ENCODE measurements at places on chromosomes 6 and 20.

- no peak for DNase-seq
Measured at GRCh38 chr6:107634324-107635056, 144.6 kb downstream of the SOBP start.

- no peak for DNase-seq
Measured at GRCh38 chr6:27267857-27268434, 20.4 kb downstream of the PRSS16 start.

GRCh38 chr6:42182101-42182500 is 8.9 kb downstream of the GUCA1A start:
- DNase-seq = no peak

GRCh38 chr6:21595285-21596144 is 2.0 kb downstream of the SOX4 start:
- peak; percentile 91 for DNase-seq

DNA sequence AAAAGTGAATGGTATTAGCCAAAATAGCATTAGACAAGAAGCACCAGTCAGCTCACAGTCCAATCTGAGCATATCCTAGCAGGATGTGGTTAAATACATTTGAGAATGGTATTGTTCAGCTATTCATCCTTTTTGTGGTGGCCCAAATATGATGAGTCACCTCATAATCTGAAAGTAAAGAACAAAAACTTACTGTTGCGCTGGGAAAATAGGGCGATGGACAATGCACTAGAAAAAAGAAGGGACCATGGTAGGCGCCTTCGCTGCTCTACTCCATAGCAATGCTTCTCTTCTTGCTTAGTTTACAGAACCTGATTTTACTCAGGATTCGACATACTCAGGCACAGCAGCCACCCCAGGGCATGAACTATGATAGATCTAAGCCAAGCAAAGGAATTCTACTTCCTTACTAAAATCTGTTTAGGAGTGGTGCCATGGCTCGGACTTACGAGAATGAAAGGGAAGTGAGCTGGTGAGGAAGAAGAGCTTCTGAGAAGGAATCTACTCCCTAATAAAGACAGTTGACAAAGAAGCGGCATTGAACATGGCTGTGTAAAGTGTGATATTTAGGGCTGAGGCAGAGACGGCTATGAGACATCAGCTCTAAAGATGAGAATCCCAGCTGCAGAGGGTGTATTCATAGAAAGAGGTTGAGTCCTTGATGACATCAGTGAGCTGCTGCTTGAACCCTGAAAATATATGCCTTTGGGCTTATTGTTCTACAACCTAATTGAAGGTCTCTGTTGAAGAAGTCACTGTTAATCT is 16.6 kb upstream of the FBXO9 start:
- no peak for DNase-seq

GRCh38 chr20:33521461-33521860 is 31.6 kb downstream of the CBFA2T2 start:
- no peak for DNase-seq

GRCh38 chr6:169014211-169015197 is 239.1 kb downstream of the THBS2 start:
- no peak for DNase-seq

GRCh38 chr20:55386686-55387085 is 618.6 kb downstream of the CBLN4 start:
- DNase-seq = no peak

- no peak for DNase-seq
Measured at GRCh38 chr20:3861191-3861590, 14.6 kb downstream of the MAVS start.

GRCh38 chr6:55495277-55495676 is 83.7 kb downstream of the HMGCLL1 start:
- DNase-seq = no peak

DNA sequence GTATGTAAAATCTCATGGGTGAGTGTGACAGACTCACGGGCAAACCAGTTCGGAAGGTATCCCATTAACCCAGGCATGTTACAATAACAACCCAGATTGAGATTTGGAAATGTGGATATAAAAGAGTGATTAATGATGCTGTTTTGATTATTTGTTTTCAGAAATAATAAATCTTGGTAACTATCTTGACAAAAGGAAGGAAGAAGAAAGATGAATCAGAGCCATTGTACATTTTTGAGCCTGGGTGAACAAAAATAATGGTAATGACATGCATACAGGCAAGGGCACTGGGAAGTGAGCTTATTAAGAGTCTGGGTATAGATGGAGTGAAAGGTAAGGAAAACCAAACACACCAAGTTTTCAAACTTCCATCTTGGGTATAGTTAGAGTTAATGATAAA is 862.0 kb downstream of the PHF3 start:
- DNase-seq = no peak

DNA sequence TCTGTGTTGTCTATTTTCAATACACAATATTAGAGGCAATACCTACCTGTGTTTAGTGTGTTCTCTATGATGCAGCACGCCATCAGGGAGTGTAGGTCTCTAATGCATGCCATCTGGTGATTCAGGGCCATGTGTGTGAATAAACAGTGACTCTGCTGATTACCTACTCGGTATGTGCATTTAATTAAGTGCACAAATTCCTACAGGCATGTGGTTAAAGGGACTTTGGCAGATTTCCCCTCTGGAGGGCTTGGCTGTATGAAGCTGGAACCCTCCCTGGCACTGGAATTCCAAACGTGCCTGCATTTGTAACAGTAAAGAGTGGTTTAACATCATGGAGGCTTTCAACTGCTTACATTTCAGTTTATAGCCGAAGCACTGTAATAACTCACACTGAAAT is 401.5 kb upstream of the SASH1 start:
- DNase-seq = no peak

GRCh38 chr6:54011277-54011648 is 100.0 kb upstream of the MLIP start:
- no peak for DNase-seq

- no peak for DNase-seq
Measured at GRCh38 chr6:33377171-33377570, 14.5 kb upstream of the KIFC1 start.

GRCh38 chr20:51319522-51319921 is 223.0 kb downstream of the NFATC2 start:
- no peak for DNase-seq

GRCh38 chr6:7879980-7880717 is 30.4 kb downstream of the TXNDC5 start:
- no peak for DNase-seq

GRCh38 chr6:19976411-19977129 is 139.4 kb downstream of the ID4 start:
- no peak for DNase-seq

DNA sequence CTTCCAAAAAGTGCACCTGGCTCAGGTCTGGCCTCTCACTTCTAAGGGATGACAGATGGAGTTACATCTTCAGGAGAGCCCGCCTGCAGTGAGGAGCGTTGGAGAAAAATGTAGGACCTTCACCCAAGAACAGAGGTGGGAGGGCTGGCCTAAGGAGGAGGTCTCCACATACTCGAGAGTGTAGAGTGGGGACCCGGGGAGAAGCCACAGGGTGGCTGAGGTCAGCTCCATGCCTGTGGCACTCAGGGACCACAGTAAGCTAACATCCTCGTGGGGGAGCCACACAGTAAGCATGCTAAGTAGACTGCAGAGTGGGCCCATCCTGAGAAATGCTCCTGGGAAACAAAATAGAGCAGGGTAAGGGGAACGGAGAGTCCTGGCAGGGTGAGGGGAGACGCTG is 24.0 kb downstream of the AAR2 start:
- DNase-seq = no peak

- DNase-seq = no peak
Measured at GRCh38 chr6:119637768-119638167, 288.2 kb upstream of the MAN1A1 start.

DNA sequence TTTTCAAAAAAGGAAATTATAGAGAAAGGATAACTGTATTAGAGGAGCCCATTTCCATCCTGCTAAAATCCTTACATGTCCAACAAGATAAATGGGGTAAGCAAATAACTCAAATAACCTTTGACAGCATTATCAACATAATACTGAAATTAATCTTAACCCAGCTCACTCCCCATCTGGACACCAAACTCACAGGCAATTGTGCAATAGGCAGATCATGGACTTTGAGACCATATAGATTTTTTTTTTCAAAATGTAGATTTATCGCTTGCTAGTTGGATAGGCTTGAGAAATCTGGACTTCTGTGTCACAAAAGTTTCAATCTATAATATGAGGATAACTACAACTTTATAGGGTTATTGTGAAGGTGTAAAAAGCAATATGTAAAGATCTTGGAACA is 134.4 kb upstream of the ASCC3 start:
- no peak for DNase-seq

DNA sequence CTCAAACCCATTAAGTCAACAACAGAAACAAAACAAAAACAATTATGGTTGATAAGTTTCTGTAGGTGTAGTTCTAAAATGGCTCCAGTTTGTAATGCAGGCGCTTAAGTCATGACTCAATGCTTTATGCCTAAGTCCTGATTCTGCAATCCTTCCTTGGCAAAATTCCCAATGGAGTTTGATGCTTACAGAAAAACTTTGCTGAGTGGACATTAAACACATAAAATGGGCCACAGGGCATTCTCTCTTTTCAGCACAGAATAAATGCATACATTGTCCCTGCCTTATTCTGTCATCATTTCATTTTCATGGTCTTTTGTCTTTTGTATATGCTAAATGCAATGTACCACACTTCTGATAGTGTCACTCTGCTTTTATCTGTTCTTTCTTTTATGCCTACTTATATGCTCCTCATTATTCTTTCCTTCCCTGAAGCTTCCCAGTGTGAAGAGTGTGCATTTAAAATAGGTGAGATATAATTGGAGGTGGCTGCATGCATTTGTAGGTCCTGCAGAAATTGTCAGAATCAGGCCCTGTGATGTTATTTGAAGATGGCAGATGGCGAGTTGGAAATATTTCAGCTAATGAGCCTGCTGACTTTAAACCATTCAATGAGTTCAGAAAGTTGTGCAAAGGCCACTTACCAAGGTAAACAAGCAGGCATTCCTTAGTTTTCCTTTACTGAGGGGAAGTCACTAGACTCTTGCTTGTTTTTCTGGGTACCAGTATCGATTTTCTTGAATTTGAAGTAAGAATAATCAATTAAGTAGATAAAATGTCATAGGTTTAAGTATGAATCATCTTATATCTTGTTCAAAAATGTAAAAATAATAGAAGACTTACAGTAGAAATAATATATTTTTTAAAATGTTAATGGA is 313.1 kb downstream of the TRDN start:
- no peak for DNase-seq

DNA sequence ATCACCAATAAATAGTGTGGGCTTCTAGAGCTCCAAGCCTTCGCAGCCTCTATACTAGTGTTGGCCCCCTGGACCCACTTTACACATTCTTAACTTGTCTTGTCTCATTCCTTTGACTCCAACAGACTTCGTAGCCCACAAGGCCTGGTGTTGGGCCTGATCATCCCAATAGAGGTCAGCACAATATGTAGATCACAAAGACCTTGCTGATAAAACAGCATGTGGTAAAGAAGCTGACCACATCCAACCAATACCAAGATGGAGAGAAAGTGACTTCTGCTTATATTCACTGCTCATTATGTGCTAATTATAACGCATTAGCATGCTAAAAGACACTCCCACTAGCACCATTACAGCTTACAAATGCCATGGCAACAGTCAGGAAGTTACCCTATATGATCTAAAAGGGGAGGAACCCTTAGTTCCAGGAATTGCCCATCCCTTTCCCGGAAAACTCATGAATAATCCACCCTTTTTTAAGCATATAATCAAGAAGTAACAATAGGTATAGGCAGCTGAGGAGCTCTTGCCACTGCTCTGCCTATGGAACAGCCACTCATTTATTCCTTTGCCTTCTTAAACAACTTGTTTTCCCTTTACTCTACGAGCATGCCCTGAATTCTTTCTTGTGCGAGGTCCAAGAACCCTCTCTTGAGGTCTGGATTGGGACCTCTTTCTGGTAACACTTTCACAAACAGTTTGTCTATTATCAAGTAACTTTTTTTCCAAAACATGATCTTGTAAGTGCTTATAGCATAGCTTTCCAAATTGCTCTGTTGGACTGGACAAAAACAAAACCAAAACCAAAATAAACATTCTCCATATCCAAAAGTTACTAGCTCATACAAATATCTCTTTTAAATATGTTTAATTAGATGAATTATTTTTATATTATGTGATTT is 54.6 kb upstream of the ECHDC1 start:
- no peak for DNase-seq

DNA sequence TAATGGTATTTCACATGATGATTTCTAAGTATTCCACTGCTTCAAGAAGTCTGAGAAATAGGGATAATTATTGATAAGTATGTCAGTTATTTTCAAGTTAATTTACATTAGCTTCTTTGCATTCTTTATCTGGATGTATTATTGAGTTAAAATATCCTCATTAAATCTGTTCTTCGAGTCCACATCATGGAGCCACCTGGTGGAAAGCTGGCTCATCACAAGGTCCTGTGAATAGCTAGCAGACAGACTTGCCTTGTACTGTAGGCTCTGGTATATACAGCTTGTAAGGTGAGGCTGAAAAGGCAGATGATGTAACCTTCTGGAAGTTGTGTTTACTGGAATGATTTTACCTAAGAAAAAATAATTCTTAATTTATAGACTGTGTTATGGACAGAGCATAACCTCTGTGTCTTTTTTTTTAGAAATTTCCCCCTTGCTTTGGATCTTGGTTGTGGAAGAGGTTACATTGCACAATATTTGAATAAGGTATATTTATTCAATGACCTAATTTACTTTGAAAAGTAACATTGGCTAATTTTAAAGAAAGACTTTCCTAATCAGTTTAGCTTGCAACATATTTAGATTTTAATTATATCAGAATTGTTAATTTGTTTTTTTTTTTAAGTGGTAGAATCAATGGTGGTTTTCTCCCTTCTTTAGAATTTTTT is 3.5 kb downstream of the NDUFAF5 start:
- DNase-seq = no peak

GRCh38 chr6:74574794-74575193 is 631.1 kb downstream of the COL12A1 start:
- DNase-seq = no peak

GRCh38 chr6:1381481-1382330 is 7.7 kb upstream of the FOXF2 start:
- DNase-seq = no peak

- no peak for DNase-seq
Measured at GRCh38 chr6:160000280-160000704, 31.4 kb downstream of the IGF2R start.

GRCh38 chr6:107116328-107116892 is 1.1 kb upstream of the BEND3 start:
- no peak for DNase-seq

- DNase-seq = no peak
Measured at GRCh38 chr6:139941826-139942225, 567.4 kb upstream of the CITED2 start.

GRCh38 chr6:39207416-39208222 is 21.7 kb downstream of the KCNK5 start:
- no peak for DNase-seq

DNA sequence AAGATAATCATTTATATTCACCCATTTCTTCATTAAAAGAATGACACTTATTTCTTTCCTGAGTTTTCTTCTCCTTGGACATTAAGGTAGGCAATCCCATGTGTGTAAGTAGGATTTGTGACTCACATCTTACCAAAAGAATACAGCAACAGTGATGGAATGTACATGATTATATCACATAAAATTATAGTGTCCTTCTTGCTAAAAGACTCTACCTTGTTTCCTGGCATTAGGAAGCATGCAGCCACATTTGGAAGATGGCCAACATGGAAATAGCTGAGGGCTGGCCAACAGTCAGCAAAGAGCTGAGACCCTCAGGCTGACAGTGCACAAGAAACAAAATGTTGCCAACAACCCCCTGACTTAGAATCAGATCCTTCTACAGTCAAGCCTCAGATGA is 327.9 kb upstream of the MARCKS start:
- DNase-seq = no peak
